T-helper 22 cell (primary cell): ENCODE measurements at places on chromosomes 11 and 22.

GRCh38 chr22:30347255-30347892, 9.3 kb downstream of the SF3A1 start:
- no peak for DNase-seq

DNA sequence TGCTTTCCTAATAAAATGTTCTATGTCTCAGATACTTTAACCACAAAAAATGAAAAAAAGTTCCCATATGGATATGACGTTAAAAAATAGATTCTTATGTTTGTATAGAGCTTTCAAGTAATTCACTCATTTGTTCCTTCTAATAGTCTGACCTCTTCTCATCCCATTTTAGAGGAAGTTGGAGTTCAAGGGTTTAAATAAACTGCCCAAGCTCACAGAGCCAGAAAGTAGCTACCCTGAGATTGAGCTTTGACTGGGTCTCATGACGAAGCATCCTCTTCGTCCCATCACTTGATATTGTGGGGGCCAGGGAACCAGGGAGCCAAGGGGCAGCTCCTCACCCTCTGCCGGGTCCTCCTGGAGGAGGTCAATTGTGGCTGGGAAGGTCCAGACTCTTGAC, 116.3 kb downstream of the CCDC81 start:
- no peak for DNase-seq

DNA sequence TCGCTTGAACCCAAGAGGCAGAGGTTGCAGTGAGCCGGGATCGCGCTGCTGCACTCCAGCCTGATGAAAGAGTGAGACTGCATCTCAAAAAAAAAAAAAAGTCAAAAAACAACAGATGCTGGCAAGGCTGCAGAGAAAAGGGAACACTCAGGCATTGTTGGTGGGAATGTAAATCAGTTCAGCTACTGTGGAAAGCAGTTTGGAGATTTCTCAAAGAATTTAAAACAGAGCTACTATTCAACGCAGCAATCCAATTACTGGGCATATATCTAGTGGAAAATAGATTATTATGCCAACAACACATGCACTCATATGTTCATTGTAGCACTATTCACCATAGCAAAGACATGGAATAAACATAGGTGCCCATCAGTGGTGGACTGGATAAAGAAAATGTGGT, 89.7 kb downstream of the EFCAB6 start:
- no peak for DNase-seq

- DNase-seq = no peak
These were observed 187.0 kb upstream of the ISX start for GRCh38 chr22:34879001-34879400.

DNA sequence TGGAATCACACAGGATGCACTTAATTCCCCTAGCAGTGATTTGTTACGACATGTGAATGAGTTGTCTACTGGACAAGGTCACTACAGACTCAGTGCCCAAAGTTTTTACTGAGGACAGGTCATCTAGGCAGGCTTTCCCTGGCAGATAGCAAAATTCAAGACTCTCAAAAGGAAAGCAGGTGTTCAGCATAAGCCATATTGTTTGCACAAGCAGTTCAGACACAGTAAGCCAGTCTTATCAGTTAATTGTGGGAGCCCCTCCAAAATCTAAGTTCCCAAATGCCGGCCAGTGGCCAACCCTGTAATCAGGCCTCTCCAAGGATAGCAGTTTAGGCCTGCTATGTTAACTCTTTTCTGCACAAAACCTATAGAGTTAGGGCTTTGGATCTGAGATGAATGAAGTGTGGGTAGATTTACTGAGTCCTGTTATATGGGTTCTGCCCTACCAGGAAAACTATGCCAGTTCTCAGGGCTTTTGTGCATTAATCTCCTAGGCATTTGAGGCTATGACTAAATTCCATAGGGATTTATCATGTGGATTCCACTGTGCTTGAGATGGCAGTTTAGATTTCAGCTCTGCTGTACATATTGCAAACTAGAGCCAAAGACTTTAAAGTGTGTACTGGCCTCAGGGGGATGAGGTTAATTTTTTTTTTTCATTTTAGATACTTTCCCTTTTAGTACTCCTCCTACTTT, 4.8 kb upstream of the ARHGEF12 start:
- DNase-seq = no peak

DNA sequence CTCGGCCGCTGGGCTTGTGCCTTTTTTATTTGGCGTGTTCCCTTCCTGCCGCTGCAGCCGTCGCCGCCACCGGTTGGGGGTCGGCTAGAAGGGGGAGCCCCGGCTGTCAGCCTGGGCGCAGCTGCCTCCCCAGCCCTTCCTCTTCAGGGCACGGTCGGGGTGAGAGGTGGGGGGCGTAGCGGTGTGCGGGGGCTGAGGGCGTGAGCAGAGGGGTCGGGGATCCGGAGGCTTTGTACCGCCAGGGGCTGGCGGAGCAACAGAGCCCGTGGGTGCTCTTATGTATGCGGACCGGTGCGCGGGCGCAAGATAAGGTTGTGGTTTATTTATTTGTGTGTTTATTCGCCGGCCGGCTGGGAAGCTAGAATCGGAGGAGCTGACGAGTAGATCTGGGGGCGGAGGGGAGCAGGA, 477 bp downstream of the ZBTB16 start:
- DNase-seq = no peak

GRCh38 chr11:47333526-47333845, 19.0 kb downstream of the MYBPC3 start:
- no peak for DNase-seq
